A549 treated with CpdA at 1 μM for 4 hours (cell line): ENCODE measurements at places on chromosomes 6 and 20. TPM values are rescaled to one million over a fixed set of nuclear protein-coding genes. Genes with fewer than 3 reads are reported as not detected.

Gene EYS
- 0.08 to 0.14 TPM in 2 of 5 replicates, not detected in the others for total RNA-seq

Gene SEMG1
- not detected in 5 replicates for total RNA-seq

Gene CST2
- 0.22 to 0.44 TPM (median 0.39 TPM) in 3 of 5 replicates, not detected in the others for total RNA-seq

Gene BNIP5
- total RNA-seq, result not detected in 5 replicates

Gene ATP6V1G2
- 0.57 to 0.77 TPM (median 0.63 TPM) in 5 replicates for total RNA-seq

Gene DST
- 59.0 to 73.5 TPM (median 67.7 TPM) in 5 replicates for total RNA-seq

Gene SLC25A27
- 0.09 to 1.4 TPM (median 0.61 TPM) in 5 replicates for total RNA-seq

Gene TOMM6
- 286 to 319 TPM (median 299 TPM) in 5 replicates for total RNA-seq

Gene HLA-DQB1
- total RNA-seq, result not detected in 5 replicates

Gene TGM2
- total RNA-seq, result 313 to 490 TPM (median 410 TPM) in 5 replicates

Gene MANEA
- 2.3 to 4.2 TPM (median 3.7 TPM) in 5 replicates for total RNA-seq

Gene RNGTT
- total RNA-seq, result 7.9 to 12.0 TPM (median 9.0 TPM) in 5 replicates

Gene ADGB
- not detected in 5 replicates for total RNA-seq

Gene RAD21L1
- total RNA-seq, result not detected in 5 replicates

Gene HS3ST5
- not detected in 5 replicates for total RNA-seq

Gene ZNF451
- total RNA-seq, result 7.3 to 12.0 TPM (median 8.1 TPM) in 5 replicates

Gene ABHD16B
- total RNA-seq, result 0.05 TPM in 1 of 5 replicates, not detected in the others

Gene PHF3
- total RNA-seq, result 8.6 to 15.2 TPM (median 11.2 TPM) in 5 replicates

Gene PSORS1C2
- total RNA-seq, result not detected in 5 replicates

Gene APOM
- total RNA-seq, result 1.8 to 4.8 TPM (median 3.2 TPM) in 5 replicates

Gene TP53RK
- total RNA-seq, result 11.3 to 13.7 TPM (median 13.2 TPM) in 5 replicates

Gene TSHZ2
- total RNA-seq, result not detected in 5 replicates

Gene DDAH2
- total RNA-seq, result 25.6 to 30.4 TPM (median 28.7 TPM) in 5 replicates

Gene FAM162B
- total RNA-seq, result not detected in 5 replicates

Gene FLRT3
- 1.8 to 2.1 TPM (median 2.0 TPM) in 5 replicates for total RNA-seq

Gene RGS17
- total RNA-seq, result 5.8 to 7.0 TPM (median 6.4 TPM) in 5 replicates

Gene ANKRD66
- not detected in 5 replicates for total RNA-seq

Gene RSPH9
- 0.12 to 0.27 TPM (median 0.24 TPM) in 5 replicates for total RNA-seq
